ENCODE measurements at places on chromosomes 5 and 9.
A peak's percentile ranks its signal among the peaks of the same experiment; 100 is the strongest.

GRCh38 chr9:16515207-16515606, 355.3 kb downstream of the BNC2 start:
- H3K4me1 ChIP-seq: peaks cover 18% of the 10 kb centered on the region
- no peaks in the 10 kb centered on the region for H3K27me3 ChIP-seq
- H3K4me3 ChIP-seq: no peak overlapping the region
- no peaks in the 10 kb centered on the region for H3K36me3 ChIP-seq

DNA sequence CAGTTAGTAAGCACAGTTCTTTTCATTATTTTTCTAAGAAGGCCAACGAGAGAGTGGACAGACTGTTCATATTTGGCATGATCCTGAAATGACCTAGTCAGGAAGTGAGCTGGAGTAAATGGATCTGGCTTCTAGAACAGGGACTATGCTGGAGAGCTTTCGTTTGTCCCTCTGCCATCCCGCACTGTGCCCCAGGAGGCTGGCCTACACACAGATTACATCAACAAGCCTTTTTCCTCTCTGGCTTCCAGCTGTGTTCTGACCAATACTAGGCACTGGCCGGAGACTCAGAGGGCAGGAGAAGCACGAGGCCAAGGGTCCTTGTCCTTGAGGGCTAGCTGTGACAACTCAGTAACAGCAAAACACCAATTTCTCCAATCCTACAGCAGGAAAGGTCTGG, 127.8 kb downstream of the MED27 start:
- H3K4me3 ChIP-seq: no peak overlapping the region
- DNase-seq: peak; percentile 35
- no peaks in the 10 kb centered on the region for H3K27me3 ChIP-seq

DNA sequence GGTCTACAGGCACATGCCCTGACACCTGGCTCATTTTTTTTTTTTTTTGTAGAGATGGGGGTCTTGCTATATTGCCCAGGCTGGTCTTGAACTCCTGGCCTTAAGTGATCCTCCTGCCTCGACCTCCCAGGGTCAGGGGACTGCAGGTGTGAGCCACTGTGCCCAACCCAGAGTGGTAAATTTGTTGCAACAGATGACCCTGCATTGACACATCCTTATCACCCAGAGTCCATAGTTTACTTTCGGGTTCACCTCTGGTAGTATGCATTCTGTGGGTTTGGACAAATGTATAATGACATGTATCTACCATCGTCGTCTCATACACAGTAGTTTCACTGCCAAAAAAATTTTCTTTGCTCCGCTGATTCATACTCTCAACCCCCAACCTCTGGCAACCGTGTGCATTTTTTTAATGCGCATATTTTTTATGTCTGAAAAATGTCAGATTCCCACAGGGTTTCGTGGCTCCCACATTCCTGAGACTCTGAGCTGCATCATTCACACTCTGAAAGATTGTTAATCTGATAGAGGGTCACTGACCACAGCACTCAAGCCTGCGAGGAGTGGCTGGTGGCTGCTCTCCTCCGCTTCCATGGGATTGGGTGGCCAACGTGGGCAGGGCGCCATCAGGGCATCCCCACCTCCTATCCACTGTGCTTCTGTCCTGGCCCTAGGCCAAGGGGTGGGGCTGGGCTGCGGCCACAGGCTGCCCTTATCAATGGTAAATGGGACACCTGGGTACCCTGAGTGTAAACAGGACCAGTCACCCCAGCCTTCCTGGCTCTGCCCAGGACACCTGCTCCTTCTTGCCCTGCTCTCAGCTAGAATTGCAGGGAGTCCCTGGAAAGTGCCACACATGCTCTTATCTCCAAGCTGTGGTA, 9.6 kb downstream of the NDST1 start:
- H3K4me1 ChIP-seq: peaks cover 31% of the 10 kb centered on the region
- no peak overlapping the region for H3K4me3 ChIP-seq
- H3K27me3 ChIP-seq: no peaks in the 10 kb centered on the region
- H3K36me3 ChIP-seq: peaks cover 22% of the 10 kb centered on the region
- peak overlapping the region; percentile 36 for H3K27ac ChIP-seq

DNA sequence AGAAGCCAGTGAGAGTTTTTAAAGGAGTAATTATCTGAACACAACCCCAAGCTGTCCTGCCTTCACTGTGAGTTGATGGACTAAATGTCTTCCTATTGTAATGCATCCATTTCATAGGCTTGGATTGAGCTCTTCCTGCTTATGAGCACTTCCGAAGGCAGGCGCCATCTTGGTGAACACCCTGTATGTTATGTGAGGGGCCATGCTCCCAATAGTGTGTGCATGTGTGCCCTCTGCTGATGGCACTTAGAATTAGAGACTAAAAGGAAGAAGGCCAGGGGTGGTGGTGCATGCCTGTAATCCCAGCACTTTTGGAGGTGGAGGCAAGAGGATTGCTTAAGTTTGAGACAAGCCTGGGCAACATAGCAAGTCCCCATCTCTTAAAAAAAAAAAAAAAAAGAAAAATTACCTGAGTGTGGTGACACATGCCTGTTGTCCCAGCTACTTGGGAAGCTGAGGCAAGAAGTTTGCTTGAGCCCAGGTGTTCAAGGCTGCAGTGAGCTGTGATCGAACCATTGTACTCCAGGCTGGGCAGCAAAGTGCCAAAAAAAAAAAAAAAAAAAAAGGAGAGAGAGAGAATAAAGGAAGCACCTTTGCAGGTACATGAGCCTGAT, 65.0 kb downstream of the C9orf152 start:
- H3K27me3 ChIP-seq: no peaks in the 10 kb centered on the region
- peaks cover 17% of the 10 kb centered on the region for H3K36me3 ChIP-seq
- peaks cover 26% of the 10 kb centered on the region for H3K4me1 ChIP-seq
- peak overlapping the region; percentile 19 for H3K27ac ChIP-seq
- H3K4me3 ChIP-seq: no peak overlapping the region

- no peaks in the 10 kb centered on the region for H3K36me3 ChIP-seq
- no peak overlapping the region for H3K27ac ChIP-seq
- no peak for DNase-seq
- peaks cover 8% of the 10 kb centered on the region for H3K27me3 ChIP-seq
- no peak overlapping the region for H3K4me3 ChIP-seq
These were observed 52.8 kb downstream of the WHRN start for GRCh38 chr9:114452219-114453165.

DNA sequence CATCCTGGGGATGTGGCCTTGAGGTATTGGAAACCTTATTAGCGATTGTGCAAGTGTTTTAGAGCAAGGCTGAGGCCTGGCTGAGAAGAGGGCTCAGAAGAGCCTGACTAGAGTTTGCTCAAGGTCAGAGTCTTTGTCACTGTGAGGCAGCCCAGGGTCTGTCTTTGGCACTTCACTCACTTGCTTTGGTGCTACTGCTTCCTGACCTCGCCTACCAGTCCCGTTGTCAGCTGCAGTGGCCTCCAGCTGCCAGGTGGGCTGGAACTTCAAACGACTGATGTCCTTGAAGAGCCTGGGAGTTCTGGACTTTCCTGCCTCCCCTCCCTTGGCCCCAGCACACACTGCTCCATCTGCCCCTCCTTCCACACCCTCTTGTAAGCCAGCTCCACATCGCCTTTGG, 228.0 kb downstream of the SNX18 start:
- H3K36me3 ChIP-seq: no peaks in the 10 kb centered on the region
- H3K4me1 ChIP-seq: peaks cover 29% of the 10 kb centered on the region
- H3K27me3 ChIP-seq: no peaks in the 10 kb centered on the region
- peak overlapping the region; percentile 94 for H3K27ac ChIP-seq
- no peak overlapping the region for H3K4me3 ChIP-seq

DNA sequence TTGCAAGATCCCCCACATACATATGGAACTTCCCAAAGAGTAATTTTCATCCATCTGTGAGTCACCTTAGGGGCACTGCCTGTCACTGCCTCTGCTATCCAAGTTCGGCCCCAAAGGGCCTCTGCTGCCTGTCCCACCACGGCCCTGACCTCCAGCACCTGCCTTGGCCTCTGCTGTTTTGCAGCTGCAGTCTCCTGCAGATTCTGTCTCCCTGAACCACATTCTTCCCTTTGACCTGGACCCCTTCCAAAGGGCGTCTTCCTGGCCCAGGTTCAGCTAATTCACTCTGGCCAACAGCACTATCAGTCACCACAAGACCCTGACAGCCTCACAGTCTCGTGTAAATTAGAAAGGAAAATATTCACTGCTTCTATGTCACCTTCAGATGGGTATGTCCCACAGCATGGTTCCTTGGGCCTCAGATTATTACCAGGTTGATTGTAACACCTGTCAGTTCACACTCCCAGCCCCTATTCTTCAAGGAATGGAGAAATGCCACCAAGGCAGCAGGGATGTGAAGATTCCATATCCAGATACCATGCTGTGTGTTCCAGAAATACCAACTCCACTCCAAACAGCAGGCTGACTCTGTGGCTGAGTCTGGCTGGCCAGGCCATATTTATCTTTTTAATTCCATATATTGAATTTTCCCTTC, 479.3 kb downstream of the ARHGEF28 start:
- H3K4me3 ChIP-seq: no peak overlapping the region
- H3K27ac ChIP-seq: no peak overlapping the region
- H3K36me3 ChIP-seq: no peaks in the 10 kb centered on the region
- no peaks in the 10 kb centered on the region for H3K4me1 ChIP-seq
- H3K27me3 ChIP-seq: peaks cover 7% of the 10 kb centered on the region

- DNase-seq: no peak
- H3K4me1 ChIP-seq: no peaks in the 10 kb centered on the region
- H3K27ac ChIP-seq: no peak overlapping the region
- H3K36me3 ChIP-seq: no peaks in the 10 kb centered on the region
- no peak overlapping the region for H3K4me3 ChIP-seq
These were observed 25.1 kb downstream of the PRLR start for GRCh38 chr5:35205186-35205585.

- no peaks in the 10 kb centered on the region for H3K4me1 ChIP-seq
- no peak overlapping the region for H3K27ac ChIP-seq
- H3K36me3 ChIP-seq: no peaks in the 10 kb centered on the region
- DNase-seq: no peak
- no peaks in the 10 kb centered on the region for H3K27me3 ChIP-seq
These were observed 278.0 kb downstream of the CETN3 start for GRCh38 chr5:90131383-90132133.

- H3K36me3 ChIP-seq: no peaks in the 10 kb centered on the region
- peaks cover 7% of the 10 kb centered on the region for H3K4me1 ChIP-seq
- no peak overlapping the region for H3K4me3 ChIP-seq
- H3K27me3 ChIP-seq: no peaks in the 10 kb centered on the region
These were observed 205.2 kb downstream of the PIK3R1 start for GRCh38 chr5:68420476-68421344.

DNA sequence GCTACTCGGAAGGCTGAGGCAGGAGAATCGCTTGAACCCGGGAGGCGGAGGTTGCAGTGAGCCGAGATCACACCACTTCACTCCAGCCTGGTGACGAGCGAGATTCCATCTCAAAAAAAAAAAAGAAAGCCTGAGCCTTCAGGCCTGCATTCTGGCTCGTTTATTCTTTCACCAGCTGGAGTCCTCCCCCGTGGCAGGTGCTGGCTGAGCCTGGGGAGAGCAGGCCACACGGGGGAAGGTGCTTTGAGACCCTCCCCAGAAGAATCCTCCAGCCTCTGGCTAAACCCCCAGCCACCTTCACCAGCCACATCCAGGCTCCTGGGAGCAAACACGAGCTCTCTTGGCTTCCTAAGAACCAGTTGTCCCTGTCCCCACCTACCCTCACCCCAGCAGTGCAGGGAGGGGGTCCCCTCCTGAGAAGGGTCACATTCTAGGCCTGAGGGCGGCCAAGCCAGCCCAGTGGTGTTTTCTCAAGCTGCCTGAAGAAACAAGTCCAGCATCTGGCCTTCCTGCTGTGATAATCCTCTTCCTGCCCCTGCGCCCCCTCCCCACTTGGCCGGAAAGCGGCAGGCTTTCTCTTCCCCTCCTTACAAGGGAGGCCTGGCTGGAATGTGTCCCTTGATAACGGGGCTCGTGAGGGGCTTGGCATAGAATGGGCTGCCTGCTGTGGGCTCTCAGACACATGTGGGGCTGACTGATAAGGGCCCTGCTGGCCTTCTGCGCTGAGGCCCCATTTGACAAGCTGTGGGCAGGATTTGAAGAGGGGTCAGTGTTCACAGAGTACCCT, 41.5 kb downstream of the PLPP7 start:
- H3K4me1 ChIP-seq: peaks cover 3% of the 10 kb centered on the region
- H3K4me3 ChIP-seq: no peak overlapping the region
- no peak overlapping the region for H3K27ac ChIP-seq
- no peaks in the 10 kb centered on the region for H3K27me3 ChIP-seq
- no peaks in the 10 kb centered on the region for H3K36me3 ChIP-seq
- no peak for DNase-seq

- H3K27me3 ChIP-seq: no peaks in the 10 kb centered on the region
- peak overlapping the region; percentile 58 for H3K27ac ChIP-seq
- H3K4me3 ChIP-seq: peak overlapping the region; percentile 36
These were observed 851 bp upstream of the EEIG1 start for GRCh38 chr9:127981559-127982121.

DNA sequence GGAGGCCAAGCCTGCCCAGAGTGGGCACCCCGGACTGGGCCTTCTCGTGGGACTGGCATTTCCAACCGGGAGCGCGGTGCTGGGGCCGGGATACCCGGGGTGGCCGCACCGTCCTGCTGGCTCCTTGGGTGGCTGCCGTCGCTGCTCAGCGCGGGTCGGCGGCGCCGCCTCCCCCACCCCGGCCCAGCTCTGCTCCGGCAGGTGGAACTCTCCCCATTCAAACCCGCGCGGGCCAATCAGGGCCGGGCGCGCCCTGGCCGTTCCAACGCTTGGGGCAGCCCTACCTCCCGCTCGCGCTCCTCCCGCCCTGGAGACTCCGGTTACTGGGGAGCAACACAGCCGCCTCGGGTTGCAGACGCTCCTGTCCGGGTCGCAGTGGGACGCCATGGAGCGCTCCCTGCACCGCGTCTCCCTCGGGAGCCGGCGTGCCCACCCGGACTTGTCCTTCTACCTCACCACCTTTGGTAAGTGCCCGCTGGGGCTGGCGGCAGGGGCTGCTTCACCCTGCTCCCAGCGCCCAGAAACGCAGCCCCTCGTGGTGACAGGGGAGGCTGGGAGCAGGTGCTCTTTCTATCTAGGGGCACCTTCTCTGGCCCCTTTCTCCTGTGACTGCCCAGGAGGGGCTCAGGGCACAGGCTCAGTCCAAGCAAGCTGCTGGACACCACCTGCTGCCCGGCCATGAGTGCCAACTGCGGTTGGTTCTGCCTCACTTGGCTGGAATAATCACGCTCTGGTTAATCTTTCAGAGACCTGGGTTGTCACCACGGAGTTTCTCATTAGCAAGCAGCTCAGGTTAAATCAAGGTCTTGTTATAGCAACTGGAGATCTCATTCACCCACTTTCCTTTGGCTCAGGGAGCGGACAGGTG, at the start of gene RGS3:
Gene RGS3 (plus strand): TSS at position 310 of the 868 bp plus-strand sequence. CDS start 76 bp downstream, at position 386.
- H3K4me3 ChIP-seq: 0 out of 2 replicates have a peak within 1 kb of the TSS, but pooled peaks have one; percentile 20
- DNase-seq: no peak
- peaks cover 6% of the 10 kb centered on the region for H3K4me1 ChIP-seq
- no peaks in the 10 kb centered on the region for H3K36me3 ChIP-seq
- H3K27me3 ChIP-seq: peaks cover 15% of the 10 kb centered on the region
- H3K27ac ChIP-seq: no peak within 1 kb of the TSS

- no peaks in the 10 kb centered on the region for H3K27me3 ChIP-seq
- no peak overlapping the region for H3K27ac ChIP-seq
- no peaks in the 10 kb centered on the region for H3K36me3 ChIP-seq
- no peak overlapping the region for H3K4me3 ChIP-seq
- H3K4me1 ChIP-seq: no peaks in the 10 kb centered on the region
These were observed 285.1 kb upstream of the CDH6 start for GRCh38 chr5:30908356-30908755.
